ENCODE measurements at places on chromosomes 7 and 10.

DNA sequence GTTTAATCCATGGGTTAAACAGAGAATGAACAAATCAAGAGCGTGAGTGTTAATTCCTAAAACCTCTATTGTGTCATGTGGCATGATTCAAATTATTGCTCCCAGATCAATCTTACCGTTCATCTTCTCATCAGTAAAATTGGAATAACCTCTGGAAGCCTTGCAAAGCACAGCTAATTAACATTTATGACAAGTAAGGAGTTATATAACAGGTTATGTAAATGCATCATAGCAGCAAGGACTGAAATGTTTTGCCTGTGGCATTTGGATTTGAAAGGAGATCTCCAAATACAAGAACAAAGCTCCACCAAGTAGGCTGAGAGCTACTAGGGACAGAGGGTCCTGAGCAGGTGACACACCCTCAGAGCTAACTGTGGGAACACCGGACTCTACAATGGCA lies 502.9 kb upstream of the CELF2 start:
- no peak for DNase-seq

GRCh38 chr10:12579954-12580858 lies 230.9 kb downstream of the CAMK1D start:
- no peak for DNase-seq

- DNase-seq: no peak
These were observed 6.5 kb downstream of the TSPAN15 start for GRCh38 chr10:69457771-69458237.

- no peak for DNase-seq
These were observed 16.3 kb upstream of the VPS26A start for GRCh38 chr10:69107699-69108098.

DNA sequence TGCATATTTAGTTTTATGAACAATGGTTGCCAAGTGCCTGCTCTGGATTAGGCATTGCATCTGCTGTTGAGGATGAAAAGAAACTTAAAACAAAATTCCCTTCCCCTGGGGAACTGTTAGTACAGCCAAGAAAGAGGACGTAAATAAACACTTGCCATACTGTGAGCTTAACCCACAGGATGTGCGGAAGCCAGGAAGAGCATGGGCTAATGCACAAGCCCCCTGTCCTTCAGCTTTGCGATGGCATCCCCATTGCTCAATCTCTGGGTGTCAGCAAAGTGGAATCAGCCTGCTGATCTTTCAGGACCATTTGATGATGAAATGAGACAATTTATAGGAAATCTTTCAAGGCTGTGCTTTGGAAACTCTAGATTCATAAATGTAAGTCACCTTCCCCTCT lies 399.9 kb upstream of the IGFBP3 start:
- no peak for DNase-seq

DNA sequence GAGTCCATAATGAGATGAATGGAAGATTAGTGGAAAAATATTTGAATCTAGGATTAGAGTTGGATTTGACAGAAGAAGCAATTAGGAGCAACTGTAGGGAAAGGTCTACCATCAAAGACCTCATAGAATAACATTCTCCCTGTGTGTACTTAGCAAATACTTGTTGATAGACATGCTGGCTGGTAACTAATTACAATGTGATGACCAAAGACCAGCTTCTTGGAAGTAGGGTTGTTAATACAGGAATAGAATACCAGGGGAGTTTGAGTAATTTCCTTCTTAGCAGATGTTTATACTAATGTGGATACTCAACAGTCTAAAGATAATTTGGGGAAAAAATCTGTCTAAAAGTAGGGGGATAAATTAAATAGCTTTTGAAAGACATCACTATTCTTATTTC lies 357.5 kb upstream of the BMPER start:
- no peak for DNase-seq

GRCh38 chr7:19900118-19900517 lies 126.7 kb upstream of the TMEM196 start:
- no peak for DNase-seq

DNA sequence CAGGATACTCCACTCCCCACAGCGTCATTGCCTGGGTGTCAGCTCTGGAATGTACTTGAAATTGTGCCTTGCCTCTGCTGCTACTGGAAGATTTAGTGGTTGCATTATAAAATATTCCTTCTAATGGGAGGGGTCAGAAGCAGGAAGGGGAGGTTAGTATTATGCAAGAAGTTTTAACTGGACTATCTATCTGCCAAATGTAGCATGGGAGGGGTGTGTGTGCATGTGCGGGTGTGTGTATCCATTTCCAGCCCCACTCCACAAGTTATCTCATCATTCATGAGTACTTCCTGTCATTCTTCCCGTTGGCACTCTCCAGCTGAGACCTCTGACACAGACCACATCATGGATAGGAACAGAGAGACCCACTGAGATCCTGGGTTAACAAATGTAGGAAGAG lies 13.4 kb downstream of the MBL2 start:
- DNase-seq: no peak

DNA sequence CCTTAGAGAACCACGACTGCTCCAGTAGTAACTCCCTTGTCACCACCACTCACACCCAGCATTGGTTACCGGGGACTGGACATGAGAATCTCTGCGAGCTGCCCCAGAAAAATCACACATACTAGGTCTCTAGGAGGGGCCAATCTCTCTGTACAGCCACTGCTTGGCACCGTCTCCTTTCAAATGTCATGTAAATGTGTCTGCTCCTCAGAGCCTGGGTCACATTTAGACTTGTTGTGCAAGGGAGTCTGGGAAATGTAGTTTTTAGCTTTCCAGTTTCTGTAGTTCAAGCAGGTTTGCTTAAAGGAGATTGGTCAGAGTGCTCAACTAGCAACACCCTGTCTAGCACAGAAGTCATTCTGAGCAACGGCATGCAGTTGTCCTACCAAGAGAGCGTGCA lies 60.0 kb downstream of the CHN2 start:
- no peak for DNase-seq

GRCh38 chr10:117264782-117265181 lies 23.9 kb downstream of the SLC18A2 start:
- DNase-seq: no peak

DNA sequence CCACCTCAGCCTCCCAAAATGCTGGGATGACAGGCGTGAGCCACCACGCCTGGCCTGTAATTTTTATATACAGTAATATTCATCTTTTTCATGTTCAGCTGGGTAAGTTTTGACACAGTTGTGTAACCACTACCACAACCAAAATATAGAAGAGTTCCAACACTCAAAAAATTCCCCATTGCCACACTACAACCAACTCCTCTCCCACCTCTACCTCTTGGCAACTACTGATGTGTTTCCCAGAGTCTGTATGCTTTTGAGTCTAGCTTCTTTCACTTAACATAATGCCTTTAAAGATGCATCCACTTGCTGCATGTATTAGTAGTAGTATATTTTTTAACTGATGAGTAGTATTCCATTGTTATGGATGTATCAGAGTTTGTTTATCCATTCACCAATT lies 90.7 kb downstream of the SRPK2 start:
- DNase-seq: no peak

DNA sequence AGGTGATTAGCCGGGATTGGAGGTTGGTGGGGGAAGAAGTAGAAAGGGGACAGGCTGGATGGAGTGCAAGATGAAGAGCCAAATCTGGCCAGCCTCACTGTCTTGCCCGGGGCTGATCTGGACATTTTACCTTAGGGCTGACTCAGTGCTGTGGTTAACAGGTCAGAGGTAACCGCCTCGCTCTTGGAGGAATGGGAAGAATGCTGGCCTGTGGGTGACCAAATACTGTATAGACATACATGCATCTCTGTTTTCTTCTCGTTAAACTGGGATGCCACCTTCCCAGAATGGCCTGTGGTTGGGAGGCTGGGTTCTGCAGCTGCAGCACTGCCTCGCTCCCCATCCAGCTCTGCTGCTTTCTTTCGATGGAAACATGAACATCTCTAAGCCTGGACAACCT lies 120.0 kb downstream of the SEC23IP start:
- DNase-seq: no peak

GRCh38 chr7:46071076-46071475 lies 150.0 kb upstream of the IGFBP3 start:
- DNase-seq: no peak

- DNase-seq: no peak
These were observed 35.3 kb downstream of the ATAD1 start for GRCh38 chr10:87782721-87783120.

- no peak for DNase-seq
These were observed 30.5 kb downstream of the CREB5 start for GRCh38 chr7:28442540-28443420.

DNA sequence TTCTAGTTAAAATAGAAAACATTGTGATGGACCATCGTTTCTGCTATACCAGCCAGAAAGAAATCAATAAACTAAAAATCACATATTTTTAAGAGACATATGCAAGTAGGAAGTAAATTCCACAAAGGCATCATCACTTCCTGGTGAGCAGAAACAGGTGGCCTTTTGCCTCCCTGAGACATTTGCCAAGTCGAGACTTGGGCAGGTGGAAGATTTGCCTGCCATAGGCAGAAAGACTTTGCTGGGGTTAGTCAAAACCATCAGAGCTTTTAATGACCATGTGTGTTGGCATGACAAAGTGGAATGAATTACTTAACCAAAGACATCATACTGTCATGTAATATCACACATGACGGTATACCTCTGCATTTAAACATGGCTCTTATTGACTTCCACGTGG lies 66.0 kb upstream of the FGL2 start:
- no peak for DNase-seq

- no peak for DNase-seq
These were observed 26.1 kb downstream of the CREB3L2 start for GRCh38 chr7:137975768-137976167.

DNA sequence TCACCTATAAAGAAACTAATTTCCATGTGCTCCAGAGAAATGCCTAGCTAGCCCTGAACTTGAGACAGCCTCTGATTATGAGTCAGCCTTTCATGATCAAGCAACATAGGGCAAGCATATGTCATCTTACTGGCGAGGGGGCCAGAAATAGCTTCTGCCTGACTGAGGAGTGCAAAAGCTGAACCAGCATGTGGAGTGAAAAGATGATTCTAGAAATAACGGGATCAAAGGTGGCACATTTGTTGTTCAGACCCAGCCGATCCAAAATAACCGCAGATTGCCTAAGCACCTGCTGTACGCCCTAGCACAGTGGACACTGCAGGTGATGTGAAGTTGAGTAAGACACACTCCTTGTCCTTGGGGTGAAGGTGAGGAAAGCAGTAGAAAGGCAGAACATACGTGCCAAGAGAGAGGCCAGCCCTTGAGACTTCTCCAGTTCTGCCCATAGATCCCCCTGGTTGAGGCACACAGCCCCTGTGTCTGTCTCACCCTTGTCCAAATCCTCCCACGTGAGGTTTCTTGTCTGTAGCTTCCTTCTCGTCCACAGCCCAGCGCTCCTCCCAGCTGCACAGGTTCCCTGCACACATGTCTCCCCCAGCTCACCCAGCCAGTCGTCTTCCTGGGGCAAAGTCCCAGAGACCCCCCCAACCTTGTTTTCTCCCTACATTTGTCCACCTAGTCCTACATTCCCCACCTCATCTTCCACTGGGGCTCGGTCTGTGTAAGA lies 2.8 kb upstream of the BCL7B start:
- no peak for DNase-seq

GRCh38 chr7:20602306-20602705 lies 13.2 kb upstream of the ABCB5 start:
- DNase-seq: no peak

GRCh38 chr7:45980181-45980905 lies 59.3 kb upstream of the IGFBP3 start:
- DNase-seq: no peak

- DNase-seq: no peak
These were observed 485.4 kb downstream of the HTR7 start for GRCh38 chr10:90372451-90372850.

DNA sequence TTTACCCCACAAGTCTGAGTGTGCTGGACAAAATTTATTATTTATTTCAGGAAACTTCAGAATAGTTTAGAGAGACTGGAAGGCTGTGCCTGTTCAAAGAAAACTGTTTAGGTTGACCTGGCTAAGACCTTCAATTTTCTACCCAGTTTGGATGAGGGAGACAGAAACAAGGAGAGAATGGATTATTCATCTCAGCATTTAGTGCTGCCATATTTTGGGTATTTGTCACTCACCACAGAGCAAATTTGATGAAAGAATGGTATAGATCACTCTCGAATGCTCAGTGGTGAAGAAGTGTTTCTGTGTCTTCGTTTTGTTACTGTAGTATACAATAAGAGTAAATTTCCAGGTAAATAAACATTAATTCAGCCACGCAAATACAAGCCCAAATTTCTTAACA lies 71.8 kb downstream of the SEMA3C start:
- no peak for DNase-seq
